Activated CD4-positive, alpha-beta T cell treated with anti-CD3 and anti-CD28 coated beads for 36 hours (primary cell): ENCODE measurements at places on chromosomes 2 and 18. TPM values are rescaled to one million over a fixed set of nuclear protein-coding genes. Genes with fewer than 3 reads are reported as not detected.

Gene GNLY
- 18.9 TPM for total RNA-seq

Gene TOGARAM2
- total RNA-seq = 3.3 TPM

Gene SLC9A4
- not detected for total RNA-seq

Gene ESPNL
- total RNA-seq = 0.21 TPM

Gene PDE11A
- 0.12 TPM for total RNA-seq

Gene FAM136A
- 52.8 TPM for total RNA-seq

Gene SLC38A11
- not detected for total RNA-seq

Gene ING5
- total RNA-seq = 39.7 TPM

- H3K4me1 ChIP-seq = peaks cover 4% of the 10 kb centered on the region
- no peaks in the 10 kb centered on the region for H3K27me3 ChIP-seq
- H3K4me3 ChIP-seq = no peak overlapping the region
- no peak overlapping the region for H3K27ac ChIP-seq
- H3K36me3 ChIP-seq = no peaks in the 10 kb centered on the region
Measured at GRCh38 chr2:61995065-61995464, 89.6 kb downstream of the COMMD1 start.

DNA sequence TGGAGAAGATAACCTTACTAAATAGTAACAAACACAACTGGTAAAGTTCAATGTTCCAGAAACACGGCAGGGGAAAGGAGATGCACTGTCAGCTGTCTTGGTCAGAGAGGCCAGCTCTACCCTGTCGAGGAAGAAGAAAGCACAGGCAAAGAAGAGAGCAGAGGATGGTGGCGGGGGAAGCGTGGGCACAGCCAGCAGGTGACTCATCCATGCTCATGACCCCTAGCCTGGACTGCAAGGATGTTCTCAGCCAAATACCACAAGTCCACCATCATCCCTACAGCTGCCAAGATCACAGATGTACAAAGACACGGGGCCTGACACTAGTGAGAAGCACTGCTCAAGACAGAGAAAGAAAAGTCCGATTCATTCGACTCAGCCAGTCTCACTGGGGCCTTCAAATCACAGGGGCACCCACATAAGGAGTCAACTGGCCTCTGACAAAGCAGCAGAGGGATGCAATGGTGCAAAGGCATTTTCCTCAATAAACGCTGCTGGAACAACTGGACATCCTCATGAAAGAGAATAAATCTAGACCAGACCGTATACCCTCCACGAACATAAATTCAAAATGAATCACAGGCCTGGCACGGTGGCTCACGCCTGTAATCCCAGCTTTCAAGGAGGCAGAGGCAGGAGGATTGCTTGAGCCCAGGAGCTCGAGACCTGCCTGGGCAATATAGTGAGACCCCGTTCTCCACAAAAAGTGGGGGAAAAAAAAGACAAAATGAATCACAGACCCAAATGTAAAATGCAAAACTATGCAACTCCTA is 5.6 kb downstream of the DTYMK start:
- no peak for DNase-seq
- peaks cover 18% of the 10 kb centered on the region for H3K4me1 ChIP-seq
- H3K27ac ChIP-seq = peak overlapping the region; percentile 33

GRCh38 chr18:845152-845819 is 33.2 kb upstream of the YES1 start:
- no peak overlapping the region for H3K27ac ChIP-seq
- H3K4me3 ChIP-seq = no peak overlapping the region
- no peaks in the 10 kb centered on the region for H3K36me3 ChIP-seq

DNA sequence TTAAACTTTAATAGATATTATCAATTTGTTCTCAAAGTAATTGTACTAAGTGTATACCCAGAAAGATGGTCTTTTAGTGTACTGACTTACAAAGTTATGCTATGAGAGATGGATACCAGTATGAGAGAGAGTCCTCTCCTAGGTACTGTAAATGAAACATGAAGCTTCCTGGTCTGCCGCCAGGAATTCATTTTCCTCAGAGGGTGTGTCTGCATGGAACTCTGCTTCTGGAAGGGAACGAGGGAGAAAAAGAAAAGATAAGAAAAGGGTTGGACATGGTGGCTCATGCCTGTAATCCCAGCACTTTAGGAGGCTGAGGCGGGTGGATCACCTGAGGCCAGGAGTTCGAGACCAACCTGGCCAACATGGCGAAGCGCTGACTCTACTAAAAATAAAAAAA is 2.2 kb upstream of the SSB start:
- no peak for DNase-seq
- peaks cover 10% of the 10 kb centered on the region for H3K4me1 ChIP-seq
- H3K27me3 ChIP-seq = peaks cover 2% of the 10 kb centered on the region

- H3K27ac ChIP-seq = no peak overlapping the region
- no peaks in the 10 kb centered on the region for H3K4me1 ChIP-seq
Measured at GRCh38 chr2:188324067-188324466, 32.4 kb downstream of the GULP1 start.

- DNase-seq = no peak
- no peak overlapping the region for H3K4me3 ChIP-seq
Measured at GRCh38 chr2:230737300-230737699, 24.7 kb downstream of the CAB39 start.

DNA sequence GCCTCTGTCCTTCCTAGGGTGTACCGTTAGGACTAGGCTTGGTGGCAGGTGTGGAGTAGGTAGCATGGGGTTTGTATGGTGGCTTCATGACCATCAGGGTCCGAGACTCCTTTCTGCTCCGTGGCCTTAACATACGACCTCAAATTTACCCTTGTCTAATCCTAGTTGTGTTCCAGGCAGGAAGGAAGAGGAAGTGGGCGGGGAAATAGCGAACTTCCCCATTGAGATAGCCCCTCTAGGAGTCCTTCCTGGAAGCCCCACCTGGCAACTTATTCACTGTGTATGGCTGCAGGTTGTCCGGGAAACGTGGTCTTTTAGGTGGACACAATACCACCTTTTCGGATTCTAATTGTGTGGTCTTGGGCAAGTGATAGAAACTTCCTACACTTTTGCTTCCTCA is 9.3 kb downstream of the CD8A start:
- H3K4me1 ChIP-seq = peaks cover 12% of the 10 kb centered on the region
- H3K36me3 ChIP-seq = peaks cover 4% of the 10 kb centered on the region
- H3K27ac ChIP-seq = no peak overlapping the region
- H3K4me3 ChIP-seq = no peak overlapping the region

GRCh38 chr18:34548120-34548972 is 161.8 kb upstream of the DTNA start:
- no peaks in the 10 kb centered on the region for H3K36me3 ChIP-seq
- H3K4me3 ChIP-seq = no peak overlapping the region
- no peaks in the 10 kb centered on the region for H3K27me3 ChIP-seq

- no peaks in the 10 kb centered on the region for H3K36me3 ChIP-seq
- H3K27ac ChIP-seq = no peak overlapping the region
- H3K27me3 ChIP-seq = no peaks in the 10 kb centered on the region
- DNase-seq = no peak
- H3K4me1 ChIP-seq = peaks cover 38% of the 10 kb centered on the region
Measured at GRCh38 chr2:136386046-136386445, 268.1 kb upstream of the CXCR4 start.

GRCh38 chr2:205760157-205760556 is 77.9 kb downstream of the NRP2 start:
- no peak for DNase-seq
- H3K36me3 ChIP-seq = no peaks in the 10 kb centered on the region
- H3K27ac ChIP-seq = no peak overlapping the region
- no peak overlapping the region for H3K4me3 ChIP-seq
- H3K27me3 ChIP-seq = peaks cover 13% of the 10 kb centered on the region

DNA sequence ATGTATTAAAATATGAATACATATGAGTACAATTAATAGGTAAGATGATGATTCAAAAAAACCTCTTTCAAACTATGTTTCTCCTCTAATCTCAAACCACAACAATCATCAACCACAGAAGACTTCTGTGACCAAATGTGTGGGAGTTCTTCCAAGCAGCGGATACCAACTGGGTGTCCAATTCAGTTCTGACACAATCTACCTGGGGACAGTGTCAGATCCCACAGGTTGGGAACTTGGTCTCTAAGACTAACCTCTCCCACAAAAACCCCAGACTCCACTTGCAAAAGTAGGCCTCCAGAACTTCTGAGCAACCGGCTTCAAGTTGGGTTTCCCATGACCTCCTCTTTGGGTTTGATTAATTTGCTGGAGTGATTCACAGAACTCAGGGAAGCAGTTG is 26.9 kb downstream of the FASTKD1 start:
- no peak overlapping the region for H3K4me3 ChIP-seq
- DNase-seq = no peak
- no peaks in the 10 kb centered on the region for H3K27me3 ChIP-seq
- no peak overlapping the region for H3K27ac ChIP-seq
- H3K36me3 ChIP-seq = peaks cover 19% of the 10 kb centered on the region

DNA sequence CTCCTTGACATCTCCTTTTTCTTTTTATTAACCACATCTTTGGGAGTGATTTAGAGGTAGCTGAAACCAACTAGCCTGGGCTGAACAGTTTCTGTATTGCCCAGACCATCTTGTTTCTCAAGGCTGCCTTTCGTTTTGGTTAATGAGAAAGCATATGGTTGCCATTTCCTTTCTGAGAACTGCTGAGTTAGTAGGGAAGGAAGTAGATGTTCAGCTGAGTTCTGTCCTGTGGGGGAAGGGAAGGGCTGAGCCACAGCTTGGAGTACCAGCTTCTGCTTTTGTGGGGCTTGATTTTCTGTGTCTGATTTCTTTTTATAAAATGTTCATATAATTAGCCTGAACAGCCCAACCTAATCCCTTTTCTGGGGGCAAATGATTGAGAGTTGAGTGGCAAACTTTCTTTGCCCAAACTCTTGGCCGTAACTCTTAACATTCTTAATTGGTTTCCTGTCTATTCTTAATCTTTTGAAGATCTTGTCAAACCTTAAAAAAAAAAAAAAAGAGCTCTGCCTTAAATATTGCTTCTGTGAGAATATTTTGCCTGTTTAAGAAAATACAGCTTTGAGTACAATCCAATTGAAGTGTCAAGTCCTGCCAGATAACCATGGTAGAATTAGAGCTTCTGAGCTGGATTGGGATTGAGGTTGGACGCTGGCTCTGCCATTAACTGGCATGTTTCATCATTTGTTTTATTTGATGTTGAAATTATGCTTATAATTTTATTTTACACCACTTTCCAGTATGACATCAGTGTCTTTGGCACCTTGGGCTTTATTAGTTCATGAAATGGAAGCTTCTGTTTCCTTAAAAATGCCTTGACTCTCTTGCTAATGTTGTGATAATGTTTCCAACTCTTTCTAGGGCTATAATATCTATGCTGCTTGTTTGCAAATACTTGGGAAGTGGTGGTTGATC is 1.9 kb upstream of the NABP1 start:
- peak overlapping the region; percentile 97 for H3K4me3 ChIP-seq
- DNase-seq = peak; percentile 74
- H3K36me3 ChIP-seq = peaks cover 22% of the 10 kb centered on the region
- H3K27ac ChIP-seq = peak overlapping the region; percentile 99

DNA sequence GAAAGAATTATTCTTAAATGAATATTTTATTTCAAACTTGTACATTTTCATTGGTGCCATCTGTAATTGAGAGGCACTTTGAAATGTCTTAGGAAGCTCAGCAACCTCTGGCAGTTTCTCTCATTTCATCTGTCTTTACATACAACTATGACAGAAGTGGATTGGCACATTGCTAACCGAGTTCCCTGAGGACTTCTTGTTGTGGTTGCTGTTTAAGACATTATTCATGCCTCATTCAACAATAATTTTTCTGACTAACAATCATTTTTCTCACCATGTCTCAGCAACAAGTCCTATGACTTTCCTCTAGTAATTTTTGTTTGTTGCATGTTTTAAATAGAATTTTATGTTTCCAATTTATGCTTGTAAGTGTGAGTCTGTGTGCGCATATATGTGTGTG is 284.0 kb upstream of the CWC22 start:
- H3K4me1 ChIP-seq = no peaks in the 10 kb centered on the region
- H3K4me3 ChIP-seq = no peak overlapping the region
- no peak for DNase-seq
- no peak overlapping the region for H3K27ac ChIP-seq
- no peaks in the 10 kb centered on the region for H3K36me3 ChIP-seq
- no peaks in the 10 kb centered on the region for H3K27me3 ChIP-seq

DNA sequence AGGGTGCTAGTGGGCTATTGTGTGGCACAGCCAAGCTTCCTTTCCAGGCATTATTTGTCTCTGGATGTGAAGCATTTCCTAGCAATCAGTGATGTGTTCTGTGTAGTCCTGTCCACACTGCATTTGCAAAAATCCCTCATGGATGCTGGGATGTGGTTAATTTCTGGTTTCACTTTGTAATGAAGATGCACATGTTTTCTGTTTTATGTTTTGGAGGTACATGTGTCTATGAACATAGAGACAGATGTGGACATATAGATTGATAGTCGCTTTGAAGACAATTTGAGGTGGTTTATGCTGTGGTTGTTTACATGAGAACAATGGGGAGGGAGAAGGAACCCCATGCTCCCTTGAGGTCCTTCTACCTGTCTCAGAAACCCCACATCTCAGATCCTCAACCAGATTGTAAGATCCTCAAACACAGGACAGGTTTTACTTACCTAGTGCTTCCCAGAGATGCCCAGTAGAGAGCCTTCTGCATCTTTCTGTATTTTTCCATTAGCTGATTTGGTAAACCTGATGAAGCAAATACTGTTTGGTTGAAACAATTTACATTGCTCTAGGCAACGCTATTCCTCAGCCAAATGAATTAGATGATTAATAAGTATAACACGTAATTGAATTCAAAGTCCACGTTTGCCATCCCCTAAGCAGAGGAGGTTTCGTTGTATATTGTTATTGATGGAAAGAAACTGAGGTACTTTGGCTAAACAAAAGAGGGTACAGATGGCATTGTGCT is 204.4 kb downstream of the SPP2 start:
- H3K4me1 ChIP-seq = peaks cover 18% of the 10 kb centered on the region
- H3K27me3 ChIP-seq = no peaks in the 10 kb centered on the region
- no peaks in the 10 kb centered on the region for H3K36me3 ChIP-seq
- no peak overlapping the region for H3K27ac ChIP-seq
